HT1080 (cell line): ENCODE measurements at places on chromosomes 6 and 20. TPM values are rescaled to one million over a fixed set of nuclear protein-coding genes. Genes with fewer than 3 reads are reported as not detected.

The CRISP3 gene
- total RNA-seq, result not detected in 2 replicates

GRCh38 chr20:258963-259362 is 1.4 kb downstream of the DEFB132 start:
- peak; percentile 55 for DNase-seq

The SFTA2 gene
- not detected in 2 replicates for total RNA-seq

GRCh38 chr6:128316258-128316929 is 204.0 kb downstream of the PTPRK start:
- no peak for DNase-seq

- no peak for DNase-seq
Observed at GRCh38 chr6:31579546-31580437, 2.4 kb downstream of the LTB start.

The SLC22A1 gene
- total RNA-seq, result 1.1 and 2.7 TPM in 2 replicates

GRCh38 chr6:63295553-63296194 is 24.1 kb downstream of the LGSN start:
- no peak for DNase-seq
